CD4-positive, alpha-beta T cell (primary cell): ENCODE measurements at places on chromosomes 4 and X.
A peak's percentile ranks its signal among the peaks of the same experiment; 100 is the strongest.

DNA sequence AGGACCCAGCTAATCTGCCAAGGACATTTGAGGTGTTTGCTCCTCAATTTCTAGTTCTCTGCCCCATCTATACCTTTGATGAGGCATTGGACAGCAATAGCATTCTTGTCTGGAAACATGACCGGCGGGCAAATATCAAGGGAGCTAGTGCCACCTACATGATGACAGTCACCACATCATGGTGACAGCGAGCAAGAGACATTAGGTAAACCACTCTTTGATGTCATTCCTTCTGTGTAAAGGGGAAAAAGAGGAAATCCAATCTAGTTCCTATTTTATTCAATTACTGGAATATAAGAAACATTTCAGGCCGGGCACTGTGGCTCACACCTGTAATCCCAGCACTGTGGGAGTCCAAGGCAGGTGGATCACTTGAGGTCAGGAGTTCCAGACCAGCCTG, 20.7 kb upstream of the IL13RA1 start:
- no peak for DNase-seq

DNA sequence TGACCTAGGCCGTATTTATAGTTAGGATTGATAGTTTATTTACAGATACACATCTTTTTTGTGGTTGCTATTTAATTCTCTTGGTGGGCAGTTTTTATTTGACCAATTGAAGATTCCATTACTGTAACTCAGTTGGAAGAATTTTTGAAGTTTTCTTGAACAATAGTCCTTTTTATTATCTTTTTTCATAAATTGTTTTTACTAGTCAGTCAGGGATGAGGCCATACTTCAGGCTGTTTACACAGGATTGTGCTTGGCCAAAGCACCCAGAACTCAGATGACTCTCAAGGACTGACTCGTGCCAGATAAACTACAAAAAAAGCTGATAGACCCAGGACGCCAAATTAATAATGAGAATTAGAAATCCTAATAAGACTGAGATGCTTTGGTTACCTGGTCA, 7.0 kb downstream of the HERC3 start:
- DNase-seq = no peak

GRCh38 chr4:112325530-112325929, 28.4 kb downstream of the ALPK1 start:
- no peak for DNase-seq

GRCh38 chr4:107837317-107837716, 12.6 kb downstream of the SGMS2 start:
- peak; percentile 15 for DNase-seq

DNA sequence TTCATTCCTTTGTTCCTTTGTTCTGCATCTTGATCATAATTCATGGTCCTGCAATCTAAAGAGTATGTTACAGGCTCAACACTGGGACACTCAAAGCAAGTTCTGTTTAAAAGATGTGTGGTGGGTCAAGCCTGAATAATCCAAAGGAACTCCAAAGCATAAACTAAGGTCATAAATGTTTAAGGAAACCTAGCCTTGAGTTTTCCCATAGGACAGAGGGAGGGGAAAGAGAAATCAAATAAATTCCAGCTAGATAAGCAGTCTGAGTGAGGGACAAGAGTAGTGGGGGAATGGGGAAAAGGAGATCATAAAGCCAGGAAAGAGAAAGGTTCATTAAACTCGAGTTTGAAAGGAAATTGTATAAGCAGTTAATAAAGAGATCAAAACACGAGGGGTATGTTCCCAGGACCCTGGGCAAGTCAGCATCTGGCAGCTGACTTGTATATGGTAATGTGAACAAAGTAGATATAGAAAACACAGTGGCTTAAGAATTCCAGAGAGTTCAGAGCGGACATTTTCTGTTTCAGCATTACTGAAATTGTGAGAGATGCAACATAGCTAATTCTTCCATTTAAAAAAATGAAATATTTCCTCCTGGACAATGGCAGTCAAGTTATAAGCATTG, 125.8 kb upstream of the EDNRA start:
- no peak for DNase-seq

- no peak for DNase-seq
Measured at GRCh38 chr4:138269175-138269574, 27.0 kb upstream of the SLC7A11 start.
